ENCODE measurements at places on chromosomes 7 and 10.

DNA sequence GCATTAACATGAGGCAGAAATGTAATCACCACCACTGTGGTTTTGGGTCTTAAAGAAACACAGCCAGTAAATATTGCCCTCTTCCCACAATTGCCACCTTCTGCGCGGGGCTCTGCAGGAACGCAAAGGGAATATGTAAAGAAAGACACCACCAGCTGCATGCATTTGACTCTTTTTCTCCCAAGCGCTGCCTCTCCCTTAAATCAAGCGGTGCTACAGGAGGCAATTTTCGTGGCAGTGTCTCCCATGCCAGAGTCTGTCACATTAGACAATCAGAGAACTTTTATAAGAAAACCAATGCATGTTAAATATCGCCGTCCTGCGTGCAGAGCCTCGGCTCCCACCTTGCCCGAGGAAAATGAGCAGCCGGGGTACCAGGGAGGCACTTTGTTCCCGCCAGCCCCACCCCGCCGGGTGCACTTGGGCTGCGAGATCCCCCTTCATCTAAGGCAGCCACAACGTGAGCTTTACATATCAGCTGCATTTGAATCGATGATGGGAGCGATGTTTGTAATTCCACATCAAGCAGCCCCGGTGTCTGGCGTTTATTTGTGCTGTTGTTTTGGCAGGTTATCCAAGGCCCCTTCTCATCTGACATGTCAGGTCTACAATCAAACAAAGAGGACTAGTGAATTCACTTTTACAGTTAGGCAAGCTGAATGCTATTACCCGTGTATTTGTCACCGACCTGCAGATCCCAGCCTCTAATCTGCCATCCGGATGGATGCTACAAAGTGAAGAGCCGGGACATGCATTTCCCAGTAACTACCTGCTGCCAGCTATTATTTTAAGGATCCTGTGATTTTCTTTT, 72.3 kb upstream of the MGMT start:
- no peaks in the 10 kb centered on the region for H3K27me3 ChIP-seq
- no peak overlapping the region for H3K4me3 ChIP-seq
- no peaks in the 10 kb centered on the region for H3K36me3 ChIP-seq

GRCh38 chr10:80870282-80870681, 332.6 kb downstream of the SH2D4B start:
- H3K27ac ChIP-seq, result no peak overlapping the region
- no peak for DNase-seq
- no peak overlapping the region for H3K4me3 ChIP-seq
- H3K4me1 ChIP-seq, result no peaks in the 10 kb centered on the region
- H3K27me3 ChIP-seq, result no peaks in the 10 kb centered on the region

GRCh38 chr10:92479547-92479946, 94.3 kb downstream of the IDE start:
- no peaks in the 10 kb centered on the region for H3K27me3 ChIP-seq
- no peaks in the 10 kb centered on the region for H3K4me1 ChIP-seq
- H3K36me3 ChIP-seq, result peaks cover 15% of the 10 kb centered on the region
- DNase-seq, result no peak
- H3K27ac ChIP-seq, result no peak overlapping the region
- no peak overlapping the region for H3K4me3 ChIP-seq

DNA sequence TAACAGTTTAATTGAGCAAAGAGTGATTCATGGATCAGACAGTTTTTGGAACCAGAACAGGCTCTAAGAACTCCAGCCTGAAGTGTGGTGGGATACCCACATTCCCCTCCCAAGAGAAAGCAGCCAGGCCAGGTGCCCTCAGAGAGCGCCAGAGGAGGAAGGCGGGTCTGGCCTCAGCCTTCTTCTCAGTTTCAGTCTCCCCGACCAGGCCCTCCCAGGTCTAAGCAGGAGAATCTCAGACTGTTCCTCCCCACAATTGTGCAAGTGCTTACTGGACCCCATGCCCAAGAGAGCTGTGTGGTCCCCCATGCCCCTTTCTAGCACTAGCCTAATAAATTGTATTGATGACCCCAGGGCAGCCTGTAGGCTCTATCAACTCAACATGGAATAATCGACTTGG, 25.6 kb downstream of the PPIF start:
- no peak overlapping the region for H3K4me3 ChIP-seq
- H3K27ac ChIP-seq, result no peak overlapping the region
- peaks cover 17% of the 10 kb centered on the region for H3K27me3 ChIP-seq
- H3K4me1 ChIP-seq, result peaks cover 3% of the 10 kb centered on the region
- DNase-seq, result peak; percentile 12
- H3K36me3 ChIP-seq, result no peaks in the 10 kb centered on the region

- no peak overlapping the region for H3K4me3 ChIP-seq
- H3K27me3 ChIP-seq, result no peaks in the 10 kb centered on the region
- H3K4me1 ChIP-seq, result no peaks in the 10 kb centered on the region
- no peak for DNase-seq
Observed at GRCh38 chr10:44373341-44373995, 11.4 kb downstream of the CXCL12 start.

DNA sequence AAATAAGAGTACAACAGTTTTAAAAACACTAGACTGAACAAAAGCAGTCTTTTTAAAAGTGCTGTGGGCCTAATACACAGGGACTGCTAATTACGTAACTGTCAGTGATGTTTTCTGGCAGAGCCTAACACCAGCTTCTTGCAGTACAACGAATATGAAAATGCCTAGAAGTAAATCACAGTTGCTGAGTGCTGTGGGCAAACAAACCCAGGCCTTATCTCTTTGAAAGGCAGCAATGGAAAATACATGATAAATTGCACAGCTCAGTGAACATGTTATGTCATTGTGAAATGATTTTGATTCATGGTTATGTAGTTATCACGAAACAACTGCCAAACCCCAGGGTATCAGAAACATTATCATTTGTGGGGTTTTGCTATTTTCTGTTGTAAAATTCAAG, 428.4 kb downstream of the GFRA1 start:
- no peak overlapping the region for H3K27ac ChIP-seq
- no peaks in the 10 kb centered on the region for H3K27me3 ChIP-seq
- H3K36me3 ChIP-seq, result no peaks in the 10 kb centered on the region
- no peaks in the 10 kb centered on the region for H3K4me1 ChIP-seq
- no peak for DNase-seq
- no peak overlapping the region for H3K4me3 ChIP-seq

GRCh38 chr7:15593382-15593781, 31.6 kb upstream of the AGMO start:
- no peak for DNase-seq
- no peaks in the 10 kb centered on the region for H3K27me3 ChIP-seq
- H3K36me3 ChIP-seq, result no peaks in the 10 kb centered on the region
- H3K4me3 ChIP-seq, result no peak overlapping the region
- no peaks in the 10 kb centered on the region for H3K4me1 ChIP-seq
- no peak overlapping the region for H3K27ac ChIP-seq

DNA sequence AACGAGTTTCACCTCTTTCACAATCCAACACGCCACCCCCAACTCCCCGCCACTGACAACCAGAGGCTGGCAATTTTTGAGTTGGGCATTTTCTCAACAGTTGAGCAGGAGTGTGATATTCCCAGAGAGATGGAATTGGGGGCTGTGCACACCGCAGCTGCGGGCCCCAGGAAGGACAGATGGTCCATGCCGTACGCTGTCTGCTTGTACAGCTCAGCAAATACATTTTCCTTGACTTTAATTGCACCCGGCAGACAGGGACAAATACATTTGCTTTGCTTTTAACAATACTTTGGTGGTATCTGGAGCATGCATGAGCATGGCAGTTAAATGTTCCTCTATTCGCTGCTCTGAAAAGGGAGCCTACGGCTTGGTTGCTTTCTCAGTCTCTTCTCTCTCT, 354.2 kb upstream of the DPP6 start:
- H3K4me1 ChIP-seq, result no peaks in the 10 kb centered on the region
- no peak for DNase-seq
- no peaks in the 10 kb centered on the region for H3K27me3 ChIP-seq
- H3K27ac ChIP-seq, result no peak overlapping the region

- no peaks in the 10 kb centered on the region for H3K36me3 ChIP-seq
- H3K27ac ChIP-seq, result no peak overlapping the region
- no peaks in the 10 kb centered on the region for H3K4me1 ChIP-seq
- DNase-seq, result no peak
- no peaks in the 10 kb centered on the region for H3K27me3 ChIP-seq
Observed at GRCh38 chr10:82378146-82378545, 503.2 kb downstream of the NRG3 start.

GRCh38 chr7:87312215-87312865, 33.1 kb upstream of the CROT start:
- no peaks in the 10 kb centered on the region for H3K27me3 ChIP-seq
- H3K36me3 ChIP-seq, result no peaks in the 10 kb centered on the region

- H3K4me3 ChIP-seq, result no peak overlapping the region
- H3K4me1 ChIP-seq, result no peaks in the 10 kb centered on the region
- no peaks in the 10 kb centered on the region for H3K36me3 ChIP-seq
- no peak for DNase-seq
- no peak overlapping the region for H3K27ac ChIP-seq
Observed at GRCh38 chr10:371515-371914, 236.3 kb downstream of the ZMYND11 start.

DNA sequence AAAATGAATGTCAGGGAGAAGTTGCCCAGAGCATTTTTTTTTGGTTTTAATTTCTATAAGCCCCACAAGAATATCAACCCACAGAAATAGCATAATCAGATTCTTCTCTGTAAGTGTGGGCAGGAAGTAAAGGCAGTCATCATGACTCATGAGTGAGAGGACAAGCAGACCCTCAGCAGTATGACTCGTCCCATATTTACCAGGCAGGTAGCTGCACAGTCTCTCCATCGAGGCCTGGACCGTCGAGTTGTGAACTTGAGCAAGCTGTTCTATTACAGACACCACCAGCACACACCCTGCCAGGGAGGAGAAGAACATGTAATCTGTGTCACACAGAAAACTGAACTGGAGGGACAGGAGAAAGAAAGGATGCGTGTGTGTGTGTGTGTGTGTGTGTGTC, 37.8 kb downstream of the AOAH start:
- no peaks in the 10 kb centered on the region for H3K27me3 ChIP-seq
- peaks cover 70% of the 10 kb centered on the region for H3K4me1 ChIP-seq
- DNase-seq, result peak; percentile 53
- H3K36me3 ChIP-seq, result peaks cover 14% of the 10 kb centered on the region

DNA sequence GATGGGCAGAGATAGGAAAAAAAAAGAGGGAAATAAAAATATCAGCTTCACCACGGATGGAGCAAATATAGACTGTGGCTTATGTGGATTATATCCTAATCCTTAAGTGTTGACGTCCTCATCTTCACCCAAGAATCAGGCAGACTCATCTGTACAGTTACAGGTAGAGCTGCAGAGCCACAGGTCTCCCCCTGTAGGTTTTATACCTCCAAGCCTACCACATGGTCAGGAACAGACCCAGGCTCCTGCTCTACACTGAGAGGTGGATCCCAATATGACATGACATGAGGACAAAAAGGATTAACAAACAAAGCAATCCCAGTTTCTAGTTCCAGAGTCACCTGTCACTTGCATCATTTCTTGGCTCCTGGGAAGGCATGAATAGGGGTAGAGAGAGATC, 400.8 kb downstream of the SEMA3D start:
- H3K4me3 ChIP-seq, result no peak overlapping the region
- DNase-seq, result no peak
- H3K27me3 ChIP-seq, result no peaks in the 10 kb centered on the region
- H3K36me3 ChIP-seq, result no peaks in the 10 kb centered on the region
- H3K27ac ChIP-seq, result no peak overlapping the region
- H3K4me1 ChIP-seq, result no peaks in the 10 kb centered on the region

DNA sequence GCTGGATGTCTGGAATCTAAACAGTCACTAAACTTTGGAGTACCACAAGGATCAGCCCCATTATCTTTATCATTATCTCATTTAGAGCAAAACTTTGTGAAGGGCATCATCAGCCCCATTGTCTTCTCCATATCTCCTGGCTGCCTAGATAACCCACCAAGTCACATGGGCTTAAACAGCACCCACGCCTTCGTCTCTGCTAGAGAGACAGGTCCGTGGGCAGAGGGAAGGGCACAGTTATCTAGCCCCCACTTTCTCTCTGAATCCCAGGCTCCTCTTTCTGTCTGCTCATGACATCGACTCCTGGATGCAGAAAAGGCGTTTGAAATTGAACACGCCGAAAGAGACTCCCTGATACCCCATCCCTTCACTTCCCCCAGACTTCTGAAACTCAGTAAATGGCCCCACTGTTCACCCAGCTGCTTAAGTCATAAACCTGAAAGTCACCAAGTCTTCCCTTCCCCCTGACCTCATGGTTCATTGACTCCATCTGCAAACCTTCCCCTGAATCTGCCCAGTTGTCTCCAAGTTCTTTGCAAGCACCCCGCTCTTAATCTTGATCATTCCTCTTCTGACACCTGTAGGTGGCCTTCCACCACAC, 20.9 kb upstream of the PARD3 start:
- H3K4me1 ChIP-seq, result no peaks in the 10 kb centered on the region
- no peak for DNase-seq
- no peaks in the 10 kb centered on the region for H3K36me3 ChIP-seq
- H3K27me3 ChIP-seq, result no peaks in the 10 kb centered on the region
- H3K4me3 ChIP-seq, result no peak overlapping the region

DNA sequence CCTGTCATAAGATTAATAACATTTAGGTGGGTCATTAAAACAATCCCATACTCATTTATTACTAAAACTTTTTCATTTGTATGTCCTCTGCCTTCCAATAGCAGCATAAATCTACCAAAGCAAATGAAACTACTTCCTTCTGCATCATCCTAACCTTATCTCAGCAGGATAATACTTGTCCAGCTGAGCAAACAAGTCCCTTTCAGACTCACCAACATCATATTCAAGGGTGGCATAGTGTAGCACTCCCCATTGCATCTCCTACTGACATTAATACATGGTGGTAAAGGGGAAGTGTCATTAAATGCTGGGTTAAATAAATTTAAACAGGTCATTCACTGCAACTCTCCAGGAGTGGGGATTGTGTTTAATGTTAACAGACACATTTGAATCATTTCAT, 3.4 kb upstream of the MINDY3 start:
- no peak for DNase-seq
- peaks cover 11% of the 10 kb centered on the region for H3K4me1 ChIP-seq

- H3K36me3 ChIP-seq, result no peaks in the 10 kb centered on the region
- H3K27me3 ChIP-seq, result peaks cover 6% of the 10 kb centered on the region
- H3K4me3 ChIP-seq, result no peak overlapping the region
- H3K27ac ChIP-seq, result no peak overlapping the region
Observed at GRCh38 chr10:122121059-122121458, 132.1 kb downstream of the TACC2 start.

- H3K27me3 ChIP-seq, result no peaks in the 10 kb centered on the region
- H3K36me3 ChIP-seq, result no peaks in the 10 kb centered on the region
- no peaks in the 10 kb centered on the region for H3K4me1 ChIP-seq
- no peak for DNase-seq
- H3K27ac ChIP-seq, result no peak overlapping the region
Observed at GRCh38 chr10:129869596-129870473, 94.2 kb downstream of the EBF3 start.
